ENCODE measurements at places on chromosomes 5 and 9.

DNA sequence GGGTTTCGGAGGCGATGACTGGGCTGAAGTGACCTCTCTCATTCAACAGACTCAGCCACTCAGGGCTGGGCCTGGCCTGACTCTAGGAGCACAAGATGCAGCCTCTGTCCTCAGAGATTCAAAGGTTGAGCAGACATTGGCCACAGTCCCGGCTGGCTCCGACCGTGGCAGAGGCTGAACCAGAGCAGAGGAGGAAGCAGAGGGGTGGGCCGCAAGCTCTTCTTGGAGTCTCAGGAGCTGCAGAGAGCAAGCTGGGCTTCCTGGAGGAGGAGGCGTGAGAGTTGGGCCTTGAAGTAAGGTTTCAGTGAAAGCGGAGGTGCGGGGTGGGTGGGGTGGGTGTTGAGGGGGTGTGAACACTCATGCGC lies 37.6 kb downstream of the ALG2 start:
- DNase-seq: no peak

DNA sequence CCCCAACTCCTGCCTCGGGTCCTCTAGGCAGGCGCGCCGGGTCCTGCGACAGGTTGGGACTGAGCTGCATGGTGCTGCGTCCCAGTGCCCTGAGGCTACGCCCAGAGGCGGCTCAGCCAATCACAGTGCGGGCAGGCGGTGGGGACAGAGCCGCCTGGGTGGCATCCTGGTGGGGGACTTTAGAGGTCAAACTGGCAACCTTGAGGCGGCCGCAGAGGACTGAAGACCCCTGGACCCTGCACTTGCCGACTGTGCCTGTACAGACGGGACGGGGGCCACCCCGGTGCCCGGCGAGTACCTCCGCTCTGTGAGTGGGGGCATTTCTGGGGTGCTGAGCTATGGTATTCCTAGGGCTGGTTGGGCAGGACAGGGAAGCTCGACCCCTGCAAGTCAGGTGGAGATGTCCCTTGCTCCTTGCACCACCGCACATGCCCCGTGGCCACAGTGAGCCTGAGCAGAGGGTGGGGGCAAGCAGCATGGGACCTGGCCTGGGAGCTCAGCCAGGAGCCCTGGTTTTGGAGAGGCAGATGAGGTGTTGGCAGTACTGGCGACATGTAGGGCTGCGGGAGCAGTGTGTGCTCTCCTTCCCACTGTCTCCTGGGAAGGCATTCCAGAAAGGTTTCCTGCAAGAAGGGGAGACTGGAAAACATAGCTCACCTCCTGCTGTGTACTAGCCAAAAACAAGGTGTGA lies 45.5 kb downstream of the CTSL start:
- DNase-seq: no peak

DNA sequence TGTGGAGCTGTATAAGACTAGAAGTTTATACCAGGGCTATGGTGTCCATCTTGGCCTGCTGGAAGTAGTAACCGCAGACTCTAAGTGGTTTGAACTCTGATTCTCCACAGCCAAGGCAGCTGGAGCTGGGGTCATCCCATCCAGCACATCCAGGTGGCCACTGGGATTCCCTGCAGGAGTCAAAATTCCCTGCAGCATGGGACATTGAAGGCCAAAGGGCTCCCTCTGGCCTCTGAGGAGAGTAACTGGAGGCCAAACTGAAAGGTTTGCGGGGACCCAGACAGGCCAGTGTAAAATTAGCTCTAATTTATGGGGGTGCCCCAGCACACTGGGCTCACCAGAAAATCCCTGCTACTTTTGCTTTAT lies 12.2 kb upstream of the PRXL2C start:
- no peak for DNase-seq

- DNase-seq: no peak
Measured at GRCh38 chr9:19441730-19442129, 32.9 kb downstream of the ACER2 start.

GRCh38 chr9:2024888-2025782 lies 10.0 kb downstream of the SMARCA2 start:
- DNase-seq: no peak

- no peak for DNase-seq
Measured at GRCh38 chr5:142342128-142342981, 17.5 kb upstream of the SPRY4 start.

- DNase-seq: no peak
Measured at GRCh38 chr9:18461496-18461895, 12.5 kb upstream of the ADAMTSL1 start.

DNA sequence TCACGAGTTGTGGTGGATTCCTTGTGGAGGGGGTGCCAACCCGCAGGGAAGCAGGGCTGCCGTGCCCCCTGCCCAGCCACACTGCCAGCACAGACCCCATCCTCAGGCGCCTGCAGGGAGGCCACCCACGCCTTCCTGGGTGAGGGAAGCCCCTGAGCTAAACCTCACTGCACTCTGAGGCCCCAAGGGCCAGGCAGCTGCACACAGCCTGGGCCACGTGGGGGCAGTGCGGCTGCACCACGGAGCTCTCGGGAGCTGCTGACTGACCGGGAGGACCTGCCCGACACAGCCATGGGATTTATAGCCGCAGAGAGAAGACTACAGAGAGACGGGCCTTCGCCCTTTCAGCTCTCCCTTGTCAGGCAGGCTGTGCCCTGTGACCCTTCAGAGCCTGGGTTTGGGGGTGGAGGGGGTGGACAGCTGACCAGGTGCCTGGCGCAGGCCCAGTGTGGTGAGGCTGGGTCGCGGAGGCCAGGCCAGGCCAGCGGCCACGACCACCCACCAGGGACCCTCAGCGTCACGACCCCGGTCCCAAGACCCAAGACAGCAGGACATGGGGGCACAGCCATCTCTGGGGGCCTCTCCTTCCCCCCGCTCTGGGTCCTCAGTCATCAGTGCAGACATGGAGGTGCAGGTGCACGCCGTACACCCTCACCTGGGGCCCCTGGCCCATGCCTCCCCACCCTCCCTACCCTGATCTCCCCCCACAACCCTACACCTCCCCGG lies 4.3 kb upstream of the AHRR start:
- peak; percentile 78 for DNase-seq

DNA sequence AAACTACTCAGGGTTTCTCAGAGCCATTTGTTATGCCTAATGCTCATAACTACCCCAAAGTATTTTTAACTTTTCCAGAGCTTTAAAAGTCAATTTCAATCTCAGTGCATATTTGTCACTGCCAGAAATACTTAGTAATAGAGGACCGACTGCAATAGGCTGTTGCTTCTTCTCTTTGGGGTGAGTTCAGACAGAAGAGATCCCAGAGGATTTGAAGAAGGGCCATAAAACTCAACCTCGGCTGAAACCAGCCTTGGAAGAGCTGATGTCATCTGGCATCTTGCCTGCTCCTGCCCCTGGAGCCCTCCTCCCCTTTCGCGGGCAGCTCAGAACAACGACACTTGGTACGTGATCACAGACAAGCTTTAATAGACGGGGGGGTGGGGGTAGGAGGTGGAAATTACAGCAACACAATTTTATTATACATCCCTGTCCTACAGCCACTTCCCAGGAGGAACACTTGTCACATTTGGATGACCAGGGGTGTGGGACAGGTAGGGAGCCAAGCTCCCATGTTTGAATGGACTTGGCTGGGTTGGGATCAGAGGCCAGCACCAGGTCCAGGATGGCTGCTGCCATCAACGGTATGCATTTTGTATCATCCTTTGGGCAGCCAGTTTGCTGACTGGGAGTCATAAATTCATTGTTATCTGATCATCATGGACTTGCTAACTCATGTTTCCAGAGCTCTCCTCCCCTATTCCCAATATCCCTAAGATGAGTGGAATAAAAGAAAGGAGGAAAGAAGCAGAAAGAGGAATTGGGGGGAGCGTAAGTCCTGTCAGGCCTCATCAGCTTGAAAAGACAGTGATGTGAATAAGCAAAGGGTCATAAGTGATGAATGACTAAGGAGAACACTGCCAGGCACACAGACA lies 186.6 kb upstream of the PANK3 start:
- DNase-seq: no peak

DNA sequence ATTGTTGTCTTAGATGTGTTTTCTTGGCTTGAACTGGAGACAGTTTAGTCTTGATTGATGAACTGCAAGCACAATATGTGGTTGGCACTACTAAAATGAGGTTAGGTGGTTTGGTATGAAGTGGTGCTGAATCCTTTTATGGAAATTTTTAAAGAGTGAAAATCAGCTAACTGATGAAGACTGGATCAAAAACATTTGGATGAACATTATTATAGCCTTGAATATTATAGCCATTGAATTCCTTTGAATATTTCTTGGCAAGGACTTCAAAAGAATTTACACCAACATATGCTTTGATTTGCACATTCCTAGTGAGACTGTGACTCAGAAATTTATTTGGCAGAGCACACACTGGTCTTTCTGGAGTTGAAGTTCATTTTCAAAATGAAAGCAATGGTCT lies 318.3 kb downstream of the CHSY3 start:
- DNase-seq: no peak

DNA sequence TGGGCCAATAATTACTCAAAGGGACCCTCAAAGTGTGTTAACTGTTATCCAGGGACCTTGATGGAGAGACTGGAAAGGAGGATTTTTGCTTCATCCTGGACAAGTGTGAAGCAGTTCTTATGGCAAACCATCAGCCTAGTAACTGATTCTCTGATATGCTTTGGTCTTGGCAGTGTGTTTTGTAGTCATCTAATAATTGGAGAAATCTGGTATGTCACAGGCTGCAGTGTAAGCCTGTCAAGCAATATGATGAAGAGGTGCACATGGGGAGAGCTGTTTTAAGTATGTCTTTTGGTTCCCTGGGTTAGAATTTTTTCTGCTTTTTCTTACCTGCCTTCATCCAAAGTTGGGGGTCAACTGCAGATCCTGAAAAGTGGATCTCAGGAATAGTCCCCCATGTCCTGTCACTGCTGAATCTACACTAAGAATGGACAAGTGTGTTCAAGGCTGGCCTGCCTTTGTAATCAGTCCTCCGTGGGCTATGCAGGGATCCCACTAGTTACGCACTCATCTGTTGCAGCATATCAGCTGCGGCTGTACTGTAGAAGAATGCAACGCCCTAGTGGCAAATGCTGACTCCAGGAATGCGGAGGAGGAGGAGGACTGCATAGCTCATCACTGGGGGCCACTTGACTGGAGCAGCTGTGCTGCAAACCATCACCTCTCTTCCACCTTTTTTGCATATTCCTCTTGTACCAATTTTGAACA lies 1.9 kb downstream of the SPTAN1 start:
- peak; percentile 33 for DNase-seq

- DNase-seq: no peak
Measured at GRCh38 chr5:172444626-172445365, 9.5 kb downstream of the SH3PXD2B start.

DNA sequence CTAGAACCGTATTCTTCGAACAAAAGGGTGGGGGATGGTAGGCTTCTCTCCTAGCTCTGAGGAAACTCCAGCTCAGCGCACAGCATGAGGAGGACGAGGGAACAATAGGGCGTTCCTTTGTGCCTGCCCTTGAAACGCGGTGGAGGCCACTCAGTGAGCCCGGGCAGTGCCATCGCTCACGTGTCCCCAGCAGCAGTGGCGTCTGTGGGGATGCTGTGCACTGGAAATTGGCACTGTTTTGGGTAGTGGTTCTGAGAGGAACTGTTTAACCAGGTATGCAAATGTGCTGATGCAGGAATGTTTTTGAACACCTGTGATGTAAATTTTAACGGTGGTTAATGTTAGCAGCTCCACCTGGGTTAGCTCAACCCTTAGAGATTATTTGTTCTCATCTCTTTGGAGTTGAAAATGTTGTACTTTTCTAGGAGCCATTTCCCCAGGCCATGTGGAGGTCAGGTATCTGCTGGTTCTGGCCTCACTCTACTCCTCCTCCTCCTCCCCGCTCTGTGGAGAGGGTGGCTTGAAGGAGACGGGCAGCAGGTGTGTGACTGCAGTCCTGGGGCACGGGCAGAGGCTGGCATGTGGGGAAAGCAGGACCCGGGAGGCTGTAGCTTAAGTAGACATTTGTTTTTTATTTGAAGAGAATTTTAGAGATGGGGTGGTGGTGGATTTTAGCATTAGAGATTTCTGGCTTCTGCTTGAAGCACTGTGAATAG lies 48.3 kb downstream of the EHMT1 start:
- no peak for DNase-seq

DNA sequence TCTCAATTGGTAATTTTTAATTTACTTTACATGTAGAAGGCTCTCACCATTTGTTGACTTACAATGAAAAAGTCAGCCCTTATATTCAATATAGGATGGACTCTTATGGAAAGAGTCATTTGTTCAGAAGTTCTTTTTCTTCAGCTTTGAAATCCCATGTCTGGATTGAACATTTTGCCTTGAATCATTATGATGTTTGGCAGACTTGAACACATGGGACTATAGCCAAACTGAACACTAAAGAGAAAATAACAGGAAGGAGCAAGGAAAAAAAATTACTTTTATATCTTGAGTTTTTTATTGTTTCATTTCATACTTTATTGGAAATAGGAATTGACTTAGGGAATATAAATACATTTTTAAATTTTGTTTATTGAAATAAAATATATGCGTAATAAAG lies 1503.0 kb downstream of the EFNA5 start:
- DNase-seq: no peak

DNA sequence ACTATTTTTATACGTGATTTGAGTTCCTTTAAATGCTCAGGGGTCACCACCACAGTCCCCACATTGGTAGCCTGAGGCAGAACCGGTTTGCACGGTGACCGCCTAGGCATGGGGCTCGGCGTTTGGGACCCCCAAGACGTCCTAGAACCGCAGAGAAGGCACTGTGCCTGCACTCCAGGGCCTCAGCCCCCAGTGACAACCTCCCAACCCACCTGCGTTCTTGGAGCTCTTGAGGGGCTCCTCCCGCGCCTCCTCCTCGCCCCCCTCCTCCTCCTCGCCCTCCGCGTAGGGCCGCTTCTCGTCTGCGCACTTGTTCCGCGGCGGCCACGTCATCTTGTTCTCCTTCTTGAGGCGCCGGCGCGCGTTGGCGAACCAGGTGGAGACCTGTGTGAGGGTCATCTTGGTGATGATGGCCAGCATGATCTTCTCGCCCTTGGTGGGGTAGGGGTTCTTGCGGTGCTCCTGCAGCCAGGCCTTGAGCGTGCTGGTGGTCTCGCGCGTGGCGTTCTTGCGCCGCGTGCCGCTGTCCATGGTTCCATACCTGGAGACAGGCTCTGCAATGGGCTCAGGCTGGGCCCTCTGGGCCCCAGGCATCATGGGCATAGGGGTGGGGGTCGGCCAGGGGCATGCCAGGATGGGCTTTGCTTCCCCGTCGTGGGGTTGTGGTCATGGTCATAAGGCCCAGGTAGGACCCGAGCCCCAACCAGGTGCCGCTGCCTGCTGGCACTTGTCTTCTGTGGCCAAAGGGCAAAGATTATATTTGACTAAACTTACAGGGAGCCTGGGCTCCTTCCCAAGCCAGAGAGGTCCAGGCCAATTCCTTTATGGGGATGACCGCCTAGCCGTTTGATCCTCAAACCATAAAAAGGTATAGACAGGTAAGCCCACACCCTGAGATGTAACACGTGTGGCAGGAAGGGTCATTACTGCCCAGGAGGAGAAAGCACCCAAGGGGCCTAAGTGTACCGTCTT lies 3.1 kb downstream of the IRX4 start:
- DNase-seq: no peak

DNA sequence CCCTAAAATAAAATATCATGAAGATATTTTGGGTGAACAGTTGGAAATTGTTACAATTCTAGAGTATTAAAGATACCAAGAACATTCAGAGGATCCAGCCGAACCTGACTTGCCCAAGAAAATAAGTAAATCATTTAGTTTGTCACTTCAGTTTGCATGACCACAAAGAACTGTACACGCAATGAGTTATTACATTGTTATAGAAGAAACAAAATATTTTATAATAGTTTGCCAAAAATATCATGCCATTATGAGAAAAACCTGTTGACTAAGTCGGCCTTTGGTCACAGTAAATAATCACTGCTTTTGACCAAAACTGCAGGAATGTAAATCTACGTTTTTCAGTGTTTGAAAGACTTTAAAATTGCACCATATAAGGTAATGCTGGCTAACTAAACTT lies 27.9 kb downstream of the TRIO start:
- no peak for DNase-seq

- DNase-seq: peak; percentile 53
Measured at GRCh38 chr5:157189223-157189622, 8.6 kb downstream of the ITK start.

Measured in activated T-cell treated with anti-CD3 and anti-CD28 coated beads, Interleukin-2, amount 50 U/mL, for 72 hours (primary cell).